ENCODE measurements at places on chromosomes 4 and X. TPM values are rescaled to one million over a fixed set of nuclear protein-coding genes. Genes with fewer than 3 reads are reported as not detected.

DNA sequence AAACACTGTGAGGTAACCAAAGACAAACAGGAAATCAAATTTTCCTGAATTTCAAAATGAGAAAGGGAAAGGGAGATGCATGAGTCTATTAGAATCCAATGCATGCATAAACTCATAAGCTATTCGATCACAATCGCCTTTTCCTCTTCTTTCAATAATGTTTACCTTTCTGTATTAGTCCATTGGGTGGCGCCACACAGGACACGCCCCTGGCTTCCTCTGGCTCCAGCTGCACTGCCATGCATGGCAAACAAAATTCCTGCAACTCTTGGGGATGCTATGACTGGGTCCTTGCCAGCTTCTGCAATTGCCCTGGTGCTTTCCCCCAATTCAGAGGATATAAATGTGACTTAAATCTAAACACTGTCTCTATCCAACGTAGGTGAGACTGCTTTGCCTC is 424.5 kb upstream of the PCDH7 start:
- DNase-seq, result no peak

GRCh38 chr4:146582864-146583263 is 55.8 kb upstream of the POU4F2 start:
- DNase-seq, result no peak

DNA sequence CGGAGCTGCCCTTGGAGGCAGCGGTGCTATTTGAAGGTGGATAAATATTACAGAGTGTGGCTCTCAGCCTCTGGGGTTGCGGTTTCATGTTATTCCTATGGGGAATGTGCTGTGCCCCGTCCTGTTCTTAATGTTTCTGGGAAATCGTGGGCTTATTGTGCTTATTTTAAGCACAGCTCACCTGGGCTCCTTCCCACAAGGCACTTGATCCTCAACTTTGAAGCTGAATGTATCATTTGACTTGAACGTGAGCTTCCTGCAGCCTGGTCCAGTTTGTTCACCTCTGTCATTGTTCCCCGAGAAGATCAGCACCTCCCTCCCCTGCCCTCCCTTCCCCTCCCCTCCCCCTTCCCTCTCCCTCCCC is 3.9 kb downstream of the SORCS2 start:
- no peak for DNase-seq

DNA sequence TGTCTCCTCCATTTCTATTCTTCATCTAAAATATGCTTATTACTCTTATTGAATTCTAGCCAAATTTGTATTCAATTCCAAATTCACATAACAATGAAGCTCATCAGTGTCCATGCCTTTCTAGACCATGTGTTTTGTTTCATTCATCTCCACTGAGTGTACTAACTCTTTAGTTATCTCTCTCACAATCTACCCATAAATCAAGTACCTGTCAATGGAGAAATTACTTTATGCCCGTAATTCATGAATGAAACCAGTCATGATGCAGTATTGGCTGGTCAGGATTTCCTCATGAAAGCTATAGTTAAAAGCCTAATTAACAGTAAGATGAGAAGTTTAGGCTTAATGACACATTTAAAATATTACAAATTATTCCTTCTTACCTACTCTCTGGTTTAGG is 12.2 kb upstream of the TMPRSS11F start:
- DNase-seq, result no peak

THAP9 gene
- 11.6 TPM for polyA plus RNA-seq

GRCh38 chr4:152020073-152020472 is 259.3 kb upstream of the GATB start:
- DNase-seq, result no peak

- DNase-seq, result no peak
Measured at GRCh38 chr4:55762819-55763218, 56.8 kb upstream of the EXOC1L start.

DNA sequence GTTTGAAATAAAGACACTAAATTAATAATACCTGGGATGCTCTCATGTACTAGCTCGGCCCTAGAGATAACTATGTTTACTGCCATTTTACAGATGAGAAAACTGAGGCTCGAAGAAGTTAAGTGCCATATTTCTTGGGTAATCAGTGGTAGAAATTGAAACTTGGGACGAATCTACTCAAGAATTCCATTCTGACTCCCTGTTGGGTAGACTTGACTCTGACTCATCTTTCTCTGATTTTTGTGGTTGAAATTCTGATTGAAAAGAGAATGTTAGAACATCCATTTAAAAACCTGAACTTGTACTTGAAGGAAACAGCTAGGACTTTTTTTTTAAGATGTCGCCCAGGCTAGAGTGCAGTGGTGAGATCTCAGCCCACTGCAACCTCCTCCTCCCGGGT is 50.1 kb upstream of the NSUN7 start:
- no peak for DNase-seq

NONO gene
- polyA plus RNA-seq, result 597 TPM

GRCh38 chr4:152360045-152360410 is 175.9 kb downstream of the FBXW7 start:
- no peak for DNase-seq
